NT2/D1 (cell line): ENCODE measurements at places on chromosomes 6 and 20.

GRCh38 chr6:159929819-159930218, 39.0 kb downstream of the MAS1 start:
- no peak for DNase-seq

DNA sequence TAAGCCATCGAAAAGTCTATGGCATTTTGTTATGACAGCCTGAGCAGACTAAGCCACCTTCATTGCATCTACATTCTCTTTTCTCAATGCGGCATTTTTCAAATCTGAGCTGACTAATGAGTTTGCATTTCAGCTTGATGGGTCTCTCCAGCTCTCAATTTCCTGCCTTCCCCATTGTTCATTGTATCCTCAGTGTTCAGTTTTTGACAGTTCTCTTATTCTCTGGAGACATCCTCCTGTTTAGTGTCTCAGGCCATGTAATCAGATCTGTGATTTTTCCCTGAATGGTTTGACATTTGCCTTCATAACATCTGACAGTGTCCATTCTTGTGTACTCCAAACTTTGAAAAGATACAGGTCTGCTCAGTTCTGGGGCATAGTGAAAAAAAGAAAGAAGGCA, 27.9 kb upstream of the MCM3 start:
- no peak for DNase-seq

- DNase-seq, result no peak
Measured at GRCh38 chr6:145865595-145865994, 51.0 kb upstream of the FBXO30 start.

DNA sequence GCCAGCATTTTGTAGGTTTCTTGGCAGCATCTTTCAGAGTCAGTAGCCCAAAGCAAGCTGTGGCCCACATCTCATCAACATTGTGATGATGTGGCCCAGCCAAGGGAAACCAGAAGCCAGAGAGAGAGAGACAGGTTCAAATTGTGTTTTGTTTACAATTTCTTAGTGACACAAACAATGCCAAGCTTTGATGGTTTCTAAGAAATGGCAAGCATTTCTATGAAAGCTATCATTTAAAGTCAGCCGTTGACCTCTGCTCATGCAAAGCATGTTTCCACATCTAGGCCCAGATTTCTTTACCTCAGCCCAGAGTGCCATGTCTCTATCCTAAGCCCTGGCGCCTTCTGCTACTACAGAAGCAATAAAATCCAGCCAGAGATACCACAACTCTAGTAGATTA, 32.9 kb downstream of the GCM1 start:
- DNase-seq, result no peak

DNA sequence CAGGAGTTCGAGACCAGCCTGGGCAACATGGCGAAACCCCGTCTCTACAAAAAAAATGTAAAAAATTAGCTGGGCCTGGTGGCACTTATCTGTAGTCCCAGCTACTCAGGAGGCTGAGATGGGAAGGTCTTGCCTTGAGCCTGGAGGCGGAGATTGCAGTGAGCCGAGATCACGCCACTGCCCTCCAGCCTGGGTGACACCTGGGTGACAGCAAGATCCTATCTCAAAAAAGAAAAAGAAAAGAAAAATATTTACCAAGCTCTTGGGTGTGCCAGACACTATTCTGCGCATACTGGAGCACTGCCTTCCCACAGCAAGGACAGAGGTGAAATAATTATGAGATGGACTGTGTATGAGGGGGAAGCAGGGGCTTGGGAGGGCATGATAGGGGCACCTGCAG, 19.6 kb downstream of the POFUT1 start:
- DNase-seq, result no peak

DNA sequence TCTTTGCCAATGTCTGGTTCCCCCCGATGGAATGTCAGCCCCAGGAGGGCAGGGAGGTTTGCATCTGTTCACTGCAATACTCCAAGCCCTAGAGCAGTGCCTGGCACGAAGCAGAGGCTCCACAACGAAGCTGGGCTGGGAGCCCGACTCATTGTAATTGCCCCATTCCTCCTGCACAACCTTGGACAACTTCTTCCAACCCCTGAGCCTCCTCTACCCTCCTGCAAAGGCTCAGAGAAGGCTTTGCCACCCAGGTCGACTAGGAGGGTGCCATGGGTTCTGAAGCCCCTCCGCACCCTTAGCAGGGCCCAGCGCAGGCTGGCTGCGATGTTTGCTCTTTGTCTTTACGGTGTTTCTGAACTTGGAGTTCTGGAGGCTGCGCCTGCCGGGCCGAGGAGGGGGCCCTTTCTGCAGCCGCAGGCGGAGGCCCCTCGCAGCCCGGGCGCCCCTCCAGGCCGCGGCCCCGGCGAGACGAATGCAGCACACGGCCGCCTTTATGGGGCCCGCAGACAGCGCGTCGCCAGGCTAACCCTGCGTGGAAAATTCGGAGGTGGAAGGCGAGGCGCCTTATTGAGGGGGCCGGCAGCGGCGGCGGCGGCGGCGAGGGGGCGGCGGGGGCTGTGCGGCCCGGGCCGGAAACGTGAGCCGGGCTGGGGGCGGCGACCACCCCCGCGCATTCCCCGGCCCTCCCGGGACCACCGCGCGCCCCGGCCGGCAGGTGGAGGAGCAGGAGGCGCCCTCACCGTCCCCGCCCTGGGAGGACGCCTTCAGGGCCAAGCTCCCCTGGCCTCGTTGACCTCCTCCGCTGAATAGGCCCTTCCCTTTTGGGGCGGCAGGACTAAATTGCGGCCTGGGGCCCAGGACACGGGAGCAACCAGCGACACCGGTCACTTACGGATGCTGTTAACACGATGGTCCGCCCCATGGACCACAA, 27.0 kb downstream of the SNAI1 start:
- no peak for DNase-seq

- no peak for DNase-seq
Measured at GRCh38 chr6:135328136-135328535, 147.0 kb downstream of the MYB start.

GRCh38 chr6:83605517-83605916, 93.2 kb downstream of the PRSS35 start:
- DNase-seq, result no peak

DNA sequence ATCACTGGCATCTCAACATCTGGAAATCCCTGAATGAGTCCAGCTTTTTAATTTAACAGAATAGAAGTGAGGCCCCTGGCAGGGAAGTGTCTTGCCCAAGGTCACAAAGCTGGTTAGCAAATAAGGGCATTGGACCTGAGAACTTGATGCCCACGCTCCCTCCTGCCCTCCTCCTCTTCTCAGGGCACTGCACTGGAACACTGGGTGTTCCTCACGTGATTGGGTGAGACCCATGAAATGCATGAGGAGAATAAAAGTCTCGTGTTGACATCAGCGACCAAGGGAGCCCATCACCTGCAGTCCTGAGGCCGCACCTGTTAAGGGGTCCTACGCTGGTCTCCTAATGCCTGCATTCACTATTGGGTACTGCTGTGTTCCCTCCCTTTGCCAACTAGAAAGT, 7.4 kb downstream of the FAM50B start:
- no peak for DNase-seq

DNA sequence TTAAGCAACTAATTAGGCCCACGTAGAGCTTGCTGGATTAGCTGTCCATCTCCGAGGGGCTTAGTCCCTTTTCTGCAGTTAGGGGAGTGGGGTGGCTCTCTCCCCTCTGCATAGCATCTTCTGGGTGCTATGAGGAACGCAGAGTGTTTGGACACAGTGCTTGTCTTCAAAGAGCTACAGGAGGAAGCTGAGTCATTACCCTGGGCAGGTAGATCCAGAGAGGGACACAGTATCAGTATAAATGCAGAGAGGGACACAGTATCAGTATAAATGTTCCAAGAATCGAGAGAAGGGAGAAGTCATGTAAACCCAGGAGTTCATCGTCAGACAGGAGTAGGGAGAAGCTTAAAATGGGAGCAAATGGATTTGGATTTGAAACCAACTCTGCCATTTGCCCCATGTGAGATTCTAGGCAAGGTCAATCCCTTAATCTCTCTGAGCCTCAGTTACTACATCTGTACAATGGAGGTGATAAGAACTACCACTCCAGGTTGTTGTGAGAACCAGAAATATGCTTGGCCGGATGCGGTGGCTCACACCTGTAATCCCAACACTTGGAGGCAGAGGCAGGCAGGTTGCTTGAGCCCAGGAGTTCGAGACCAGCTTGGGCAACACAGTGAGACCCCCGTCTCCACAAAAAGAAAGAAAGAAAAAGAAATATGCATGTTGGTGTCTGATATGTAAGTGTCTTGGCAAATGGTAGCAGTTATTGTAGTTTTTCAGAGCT, 5.5 kb upstream of the GHRH start:
- no peak for DNase-seq

DNA sequence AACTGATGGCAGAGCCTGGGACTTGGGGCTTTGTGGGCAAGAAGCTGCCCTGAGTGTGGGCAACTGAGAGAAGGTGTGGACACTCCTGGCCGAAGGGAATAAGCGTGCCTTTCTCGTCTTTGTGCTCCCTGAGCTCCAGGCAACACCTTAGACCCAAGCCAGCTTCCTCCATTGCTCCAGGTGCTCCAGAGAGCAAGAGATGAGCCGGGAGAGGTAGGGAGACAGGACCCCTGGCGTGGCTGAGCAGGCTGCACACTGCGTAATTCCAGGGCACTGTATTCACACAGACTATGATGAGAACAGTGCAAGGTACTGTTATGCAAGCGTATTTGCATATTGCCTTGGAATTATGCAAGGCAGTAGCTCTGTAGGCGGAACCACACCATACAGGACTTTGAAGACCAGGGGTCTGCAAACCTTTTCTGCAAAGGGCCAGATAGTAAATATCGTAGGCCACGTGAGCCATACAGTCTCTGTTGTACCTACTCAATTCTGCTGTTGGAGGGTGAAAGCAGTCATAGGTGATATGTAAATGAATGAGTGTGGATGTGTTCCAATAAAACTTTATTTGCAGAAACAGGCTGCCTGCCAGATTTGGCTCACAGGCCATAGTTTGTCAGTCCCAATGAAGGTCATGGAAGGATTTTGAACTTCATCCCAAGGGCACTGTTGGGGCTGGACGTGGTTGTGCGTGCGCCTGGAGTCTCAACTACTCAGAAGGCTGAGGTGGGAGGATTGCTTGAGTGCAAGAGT, 42.1 kb upstream of the FAM83D start:
- no peak for DNase-seq

- DNase-seq, result no peak
Measured at GRCh38 chr6:33319939-33320314, 2.4 kb upstream of the ZBTB22 start.

DNA sequence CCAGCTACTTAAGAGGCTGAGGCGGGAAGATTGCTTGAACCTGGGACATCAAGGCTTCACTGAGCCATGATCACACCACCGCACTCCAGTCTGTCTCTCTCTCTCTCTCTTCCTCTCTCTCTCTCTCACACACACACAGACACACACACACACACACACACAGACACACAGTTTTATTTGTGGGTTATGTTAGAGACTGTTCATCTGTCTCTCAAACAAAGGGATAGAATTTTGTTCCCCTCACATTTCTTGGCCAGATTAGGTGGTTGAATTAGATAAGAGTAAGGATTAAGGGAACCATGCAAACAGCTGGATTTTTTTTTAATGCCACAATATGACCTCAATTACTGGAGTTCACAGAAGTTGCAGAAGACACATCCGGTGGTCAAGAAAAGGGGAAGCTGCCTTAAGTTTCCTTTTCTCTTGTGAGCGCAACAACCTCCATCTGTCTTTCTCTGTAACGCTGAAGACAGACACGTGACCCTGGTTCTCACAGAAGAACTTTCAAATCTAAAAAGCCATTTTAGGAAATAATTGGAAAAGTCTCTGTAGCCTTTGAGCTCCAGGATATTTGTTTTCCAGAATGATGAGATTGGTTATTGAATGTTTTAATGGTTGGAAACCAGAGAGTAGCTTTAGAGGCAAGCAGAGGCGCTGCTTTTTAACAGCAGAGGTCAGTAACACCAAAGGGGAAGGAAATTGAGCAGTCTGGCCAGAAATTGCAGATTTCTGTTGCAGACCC, 32.9 kb upstream of the LGSN start:
- DNase-seq, result peak; percentile 9

DNA sequence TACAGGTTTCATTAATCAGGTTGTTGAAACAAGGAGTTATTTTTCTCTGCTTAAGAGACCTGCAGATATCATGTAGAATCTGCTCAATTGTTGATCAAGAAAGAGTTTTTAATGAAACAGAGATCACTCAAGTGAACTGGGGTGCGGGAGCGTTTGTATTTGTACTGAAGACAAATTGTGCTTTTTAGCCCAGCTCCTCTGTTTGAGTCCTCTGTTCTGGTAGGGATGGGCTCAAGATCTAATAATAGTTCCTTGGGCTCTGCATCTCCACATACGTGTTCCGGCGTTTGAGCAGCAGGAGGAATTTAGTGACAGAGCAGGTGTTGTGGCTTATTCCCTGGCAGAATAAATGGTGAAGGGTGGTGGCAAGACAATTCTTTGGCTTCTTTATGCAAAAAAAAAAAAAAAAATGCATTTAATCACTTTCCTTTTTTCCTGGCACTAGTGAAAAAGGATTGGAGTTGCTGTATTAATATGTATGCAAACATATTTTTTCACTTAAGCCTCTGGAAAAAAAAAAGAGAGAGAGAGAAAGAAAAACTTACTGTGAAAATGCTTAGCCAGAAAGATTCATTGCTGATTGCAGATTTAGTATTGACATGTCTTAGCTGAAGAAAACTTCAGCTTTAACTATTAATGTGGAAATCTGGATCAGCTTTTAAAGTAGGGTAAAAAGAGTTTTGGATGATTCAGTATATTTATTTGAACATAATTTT, 4.0 kb downstream of the CITED2 start:
- DNase-seq, result no peak

- DNase-seq, result no peak
Measured at GRCh38 chr20:36847009-36847709, 28.8 kb upstream of the TLDC2 start.

- DNase-seq, result no peak
Measured at GRCh38 chr20:19256906-19257595, 44.6 kb downstream of the SLC24A3 start.

GRCh38 chr20:51258582-51259165, 235.8 kb upstream of the KCNG1 start:
- DNase-seq, result no peak

- no peak for DNase-seq
Measured at GRCh38 chr6:21780679-21781078, 187.1 kb downstream of the SOX4 start.

DNA sequence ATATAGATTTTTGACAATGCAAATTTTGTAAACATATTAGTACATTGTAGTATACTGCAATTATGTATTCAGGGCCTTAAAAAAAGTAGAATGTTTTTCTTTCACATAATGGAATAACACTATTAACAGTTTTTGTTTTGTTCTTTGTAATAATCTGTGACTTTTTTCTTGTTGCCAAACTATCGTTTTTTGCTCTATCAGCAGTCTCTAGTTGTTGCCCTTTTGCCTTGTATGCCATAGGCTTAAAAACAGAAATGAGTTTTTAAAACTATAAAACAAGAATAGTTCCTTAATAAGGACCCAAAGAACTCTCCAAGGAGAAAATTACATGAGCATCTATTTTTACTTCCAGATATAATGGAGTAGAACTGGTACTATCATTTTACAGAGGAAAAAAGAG, 29.5 kb downstream of the REPS1 start:
- DNase-seq, result no peak

- no peak for DNase-seq
Measured at GRCh38 chr20:38982291-38982690, 20.1 kb downstream of the DHX35 start.

GRCh38 chr6:44198684-44199083, 18.0 kb upstream of the MYMX start:
- DNase-seq, result no peak

GRCh38 chr20:31712112-31712553, 10.5 kb downstream of the BCL2L1 start:
- DNase-seq, result no peak

GRCh38 chr20:36182604-36183154, 28.1 kb downstream of the EPB41L1 start:
- no peak for DNase-seq

- no peak for DNase-seq
Measured at GRCh38 chr20:16301986-16302385, 271.3 kb downstream of the KIF16B start.
